ENCODE measurements at places on chromosomes 2 and 18. TPM values are rescaled to one million over a fixed set of nuclear protein-coding genes. Genes with fewer than 3 reads are reported as not detected.
A peak's percentile ranks its signal among the peaks of the same experiment; 100 is the strongest.

DNA sequence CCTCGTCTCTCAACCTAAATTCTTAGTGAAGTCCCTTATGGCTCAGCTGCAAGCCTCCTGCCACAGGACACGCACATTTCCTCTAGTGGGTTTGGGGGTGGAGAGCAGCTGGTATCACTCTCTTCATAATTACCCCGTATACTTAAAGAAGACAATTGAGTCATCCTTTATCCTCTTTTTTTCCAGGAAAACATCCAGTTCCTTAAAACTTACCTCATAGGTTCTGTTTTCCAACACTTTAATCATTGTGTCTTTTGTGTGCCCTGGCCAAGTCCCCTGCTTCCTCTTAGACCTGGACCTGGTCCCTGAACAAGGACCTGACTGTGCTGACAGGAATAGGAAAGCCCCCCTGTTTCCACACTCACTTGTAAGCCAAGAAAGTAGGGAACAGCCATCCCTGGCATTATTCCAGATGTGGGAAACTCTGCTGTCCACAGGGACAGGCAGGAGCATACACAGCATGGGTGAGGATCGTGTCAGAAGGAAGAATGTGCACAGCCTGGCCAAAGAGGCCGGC, 42.3 kb upstream of the MYO1B start:
- DNase-seq = no peak

GRCh38 chr2:220227266-220227920, 600.0 kb downstream of the SLC4A3 start:
- DNase-seq = no peak

DNA sequence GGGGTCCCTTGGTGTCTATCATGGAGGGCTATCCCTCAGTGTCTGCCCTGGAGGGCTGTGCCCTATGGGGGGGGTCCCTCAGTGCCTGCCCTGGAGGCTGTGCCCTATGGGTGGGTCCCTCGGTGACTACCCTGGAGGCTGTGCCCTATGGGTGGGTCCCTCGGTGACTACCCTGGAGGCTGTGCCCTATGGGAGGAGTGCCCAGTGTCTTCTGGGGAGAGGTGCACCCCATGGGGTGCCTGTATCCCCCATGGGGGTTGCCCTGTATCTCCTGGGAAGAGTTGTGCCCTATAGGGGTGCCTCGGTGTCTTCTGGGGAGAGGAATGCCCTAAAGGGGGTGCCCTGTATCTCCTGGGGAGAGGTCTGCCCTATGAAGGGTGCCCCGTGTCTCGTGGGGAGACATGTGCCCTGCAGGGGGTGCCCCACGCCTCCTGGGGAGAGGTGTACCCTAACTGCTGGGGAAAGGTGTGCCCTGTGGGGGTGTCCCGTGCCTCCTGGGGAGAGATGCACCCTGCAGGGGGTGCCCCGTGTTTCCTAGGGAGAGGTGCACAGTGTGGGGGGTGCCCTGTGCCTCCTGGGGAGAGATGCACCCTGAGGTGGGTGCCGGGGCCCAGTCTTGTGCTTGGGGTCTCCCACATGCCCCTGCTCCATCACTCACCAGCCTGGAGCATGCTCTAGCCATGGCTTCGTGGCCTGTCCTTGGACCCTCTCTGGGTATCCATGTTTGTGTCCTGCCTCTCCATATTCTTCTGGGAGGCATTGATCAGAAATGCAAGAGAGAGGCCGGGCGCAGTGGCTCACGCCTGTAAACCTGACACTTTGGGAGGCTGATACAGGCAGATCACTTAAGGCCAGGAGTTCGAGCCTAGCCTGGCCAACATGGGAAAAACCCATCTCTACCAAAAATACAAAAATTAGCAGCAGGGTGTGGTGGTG, 215.6 kb downstream of the HDAC4 start:
- DNase-seq = no peak

GRCh38 chr2:111930875-111931274, 32.5 kb downstream of the MERTK start:
- no peak for DNase-seq

DNA sequence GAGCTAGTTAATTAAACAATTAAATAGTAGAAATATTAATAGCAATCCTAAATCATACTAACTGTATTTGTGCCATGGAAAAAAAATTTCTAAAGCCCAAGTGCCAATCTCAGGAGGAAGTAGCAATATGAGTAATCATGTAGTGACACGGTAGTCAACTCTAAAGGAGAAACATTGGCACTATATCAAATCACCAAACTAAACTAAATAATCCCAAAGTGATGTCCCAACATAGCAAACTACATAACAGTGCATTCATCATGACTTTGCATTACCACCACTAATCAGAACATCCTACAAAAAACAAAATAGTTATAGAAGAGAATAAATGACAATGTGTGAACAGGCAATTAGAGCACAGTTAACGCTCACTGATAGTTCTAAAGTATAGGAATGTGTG, 195.1 kb downstream of the EXOC6B start:
- DNase-seq = no peak

GRCh38 chr2:120318626-120319025, 27.3 kb upstream of the INHBB start:
- peak; percentile 41 for DNase-seq

The CAPN14 gene
- 0.15 TPM for total RNA-seq

The SLC9A4 gene
- not detected for total RNA-seq
